ENCODE measurements at places on chromosomes 4 and X.

DNA sequence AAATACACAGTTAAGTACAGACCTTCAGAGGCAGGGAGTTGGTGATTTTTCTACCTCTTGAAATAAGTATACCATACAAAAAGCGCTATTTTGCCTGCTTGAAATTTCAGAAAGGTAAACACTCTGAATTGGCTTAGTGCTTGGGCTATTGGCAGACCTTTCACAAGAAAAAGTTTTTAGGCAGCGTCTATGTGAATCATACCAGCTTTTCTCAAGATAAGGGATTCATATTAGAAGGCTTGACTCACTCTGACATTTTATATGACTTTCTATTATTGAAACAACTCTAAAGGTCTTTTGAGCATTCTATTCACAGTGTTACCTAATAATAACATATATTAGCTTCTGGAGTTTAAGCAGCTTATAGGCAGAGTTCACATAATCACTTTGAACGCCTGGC, 286.4 kb upstream of the FAT1 start:
- no peak for DNase-seq

- DNase-seq = no peak
Measured at GRCh38 chr4:153349206-153349805, 4.8 kb downstream of the MND1 start.

DNA sequence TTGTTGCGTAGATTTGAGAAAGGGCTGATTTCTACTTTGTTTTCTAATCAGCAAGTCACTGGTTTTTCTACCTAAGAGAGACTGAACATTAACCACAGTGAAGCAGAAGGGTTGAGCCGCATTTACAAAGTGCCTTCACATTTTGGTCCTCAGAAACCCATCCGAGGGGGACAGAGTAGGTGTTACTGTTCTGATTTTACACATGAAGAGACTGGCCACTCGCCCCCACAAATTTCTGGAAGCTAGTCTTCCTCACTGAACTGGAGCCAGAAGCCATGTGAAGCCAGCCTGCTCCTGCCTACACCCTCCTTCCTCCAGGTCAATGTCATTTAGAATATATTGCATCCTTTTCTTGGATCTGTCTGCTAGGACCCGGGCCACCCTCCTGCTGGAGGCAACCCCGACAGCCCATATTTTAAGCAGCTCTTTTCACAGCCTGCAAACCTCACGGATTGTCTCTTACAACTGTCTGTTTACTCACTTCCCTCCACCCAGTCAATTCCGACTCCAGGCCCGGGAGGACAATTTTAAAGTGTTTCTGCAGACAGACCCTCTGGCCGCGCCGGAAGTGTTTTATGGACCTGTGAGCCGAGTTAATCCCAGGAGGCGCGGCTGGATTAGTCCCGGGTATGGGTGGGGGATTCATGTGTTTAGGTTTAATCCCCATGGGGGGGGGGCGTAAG, 73.2 kb upstream of the BCOR start:
- no peak for DNase-seq

- DNase-seq = no peak
Measured at GRCh38 chr4:92566269-92566668, 262.5 kb downstream of the GRID2 start.

- no peak for DNase-seq
Measured at GRCh38 chr4:16931339-16932305, 33.2 kb upstream of the LDB2 start.

DNA sequence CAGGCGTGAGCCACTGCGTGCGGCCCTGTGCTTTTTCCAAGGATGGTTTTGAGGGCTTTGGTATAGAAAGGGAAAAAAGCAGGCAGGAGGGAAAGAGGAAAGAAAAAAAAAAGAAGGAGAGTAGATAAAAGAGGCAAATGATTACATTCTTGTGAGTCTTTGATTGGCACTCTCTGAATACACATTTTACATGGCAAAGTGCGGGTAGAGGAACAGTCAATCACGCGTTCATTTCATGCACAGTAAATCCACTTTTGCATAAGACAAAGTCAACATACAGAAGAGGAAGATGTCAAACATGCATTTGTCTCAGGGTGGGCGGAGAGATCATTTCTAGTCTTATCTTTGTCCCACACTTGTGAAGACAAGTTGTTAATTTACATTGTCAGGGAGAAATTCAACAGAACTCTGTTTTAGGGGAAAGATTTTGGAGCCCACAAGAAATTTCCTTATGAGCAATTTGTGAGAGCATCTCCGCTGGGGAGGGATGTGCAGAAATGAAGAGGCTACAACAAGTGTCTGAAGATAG, 183.2 kb downstream of the DHRSX start:
- DNase-seq = no peak

DNA sequence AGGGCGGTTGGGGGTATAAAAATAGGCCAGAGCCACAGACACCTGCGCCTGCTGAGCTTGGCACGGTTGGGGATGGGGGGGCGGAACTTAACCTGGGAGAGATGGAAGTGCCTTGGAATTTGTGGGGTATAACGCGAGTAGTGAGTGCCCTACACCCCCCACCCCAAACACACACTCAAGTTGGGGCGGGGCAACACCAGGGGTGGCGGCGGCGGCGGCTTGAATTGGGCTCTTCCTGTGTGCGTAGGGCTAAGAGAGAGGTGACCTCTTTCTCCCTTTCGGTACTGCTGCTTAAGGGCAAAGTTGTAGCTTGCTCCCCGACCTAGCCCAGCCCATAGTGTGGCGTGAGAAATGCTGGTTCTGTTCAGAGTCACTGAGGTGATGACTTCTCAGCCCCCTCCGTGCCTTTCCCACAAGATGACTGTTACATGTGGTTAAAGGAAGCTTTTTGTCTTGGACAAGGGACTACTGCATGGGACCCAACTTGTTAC, 839 bp downstream of the STK26 start:
- peak; percentile 42 for DNase-seq

- DNase-seq = peak; percentile 15
Measured at GRCh38 chrX:13647709-13648212, 5.2 kb upstream of the TCEANC start.

All from activated T-helper 2 cell treated with anti-CD3 and anti-CD28 coated beads, Interferon-gamma antibody, Interleukin-2, Interleukin-4, amounts not matched to agents 10 μg/mL and 5 μg/mL and 100 μg/mL, durations not matched to agents 14 hours and 24 hours and 36 hours (primary cell).